ENCODE measurements at places on chromosomes 2 and 18.
A peak's percentile ranks its signal among the peaks of the same experiment; 100 is the strongest.

- DNase-seq: no peak
Observed at GRCh38 chr2:144374163-144374661, 145.7 kb downstream of the ZEB2 start.

- DNase-seq: no peak
Observed at GRCh38 chr2:109326306-109326705, 197.3 kb downstream of the SH3RF3 start.

DNA sequence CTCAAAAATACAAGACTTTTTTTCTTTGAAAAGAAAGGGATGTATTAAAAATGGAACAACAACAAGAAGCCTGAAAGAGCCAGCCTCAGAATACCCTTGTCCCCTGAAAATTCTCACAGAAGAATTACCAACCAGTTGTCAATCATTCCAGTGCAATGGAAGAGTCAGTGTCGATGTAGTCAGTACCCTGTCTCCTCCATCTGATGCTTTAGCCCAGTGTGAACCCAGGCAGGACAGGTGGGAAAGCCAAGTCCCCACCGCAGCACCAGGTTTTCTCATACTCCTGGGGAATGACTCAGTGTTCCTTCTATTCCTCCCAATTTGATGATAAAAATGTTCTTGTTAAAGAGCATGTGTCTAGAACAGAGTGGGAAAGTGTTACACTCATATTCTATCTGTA, 332.0 kb upstream of the CHAC2 start:
- DNase-seq: no peak

GRCh38 chr2:107785756-107786155, 40.9 kb upstream of the RGPD4 start:
- DNase-seq: no peak

GRCh38 chr2:2879071-2879470, 498.5 kb downstream of the EIPR1 start:
- DNase-seq: peak; percentile 50

- DNase-seq: no peak
Observed at GRCh38 chr18:28802546-28802945, 625.6 kb upstream of the CDH2 start.

- peak; percentile 69 for DNase-seq
Observed at GRCh38 chr2:239928391-239929350, 96.5 kb downstream of the NDUFA10 start.

GRCh38 chr2:11456251-11456650, 9.7 kb downstream of the E2F6 start:
- DNase-seq: no peak

- no peak for DNase-seq
Observed at GRCh38 chr2:187051350-187051749, 202.4 kb upstream of the ZSWIM2 start.

- DNase-seq: no peak
Observed at GRCh38 chr2:189679226-189679625, 4.8 kb downstream of the ANKAR start.

- DNase-seq: no peak
Observed at GRCh38 chr2:200670313-200670712, 84.5 kb downstream of the AOX1 start.

DNA sequence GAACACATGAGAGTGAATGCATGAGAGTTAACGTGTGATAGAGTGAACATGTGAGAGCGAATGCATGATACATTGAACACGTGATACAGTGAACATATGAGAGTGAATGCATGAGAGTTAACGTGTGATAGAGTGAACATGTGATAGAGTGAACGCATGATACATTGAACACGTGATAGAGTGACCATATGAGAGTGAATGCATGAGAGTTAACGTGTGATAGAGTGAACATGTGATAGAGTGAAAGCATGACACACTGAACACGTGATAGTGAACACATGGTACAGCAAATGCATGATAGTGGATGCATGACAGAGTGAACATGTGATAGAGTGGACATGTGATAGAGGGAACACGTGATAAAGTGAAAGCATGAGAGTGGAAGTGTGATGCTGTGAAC, 517.9 kb downstream of the EIPR1 start:
- DNase-seq: no peak

DNA sequence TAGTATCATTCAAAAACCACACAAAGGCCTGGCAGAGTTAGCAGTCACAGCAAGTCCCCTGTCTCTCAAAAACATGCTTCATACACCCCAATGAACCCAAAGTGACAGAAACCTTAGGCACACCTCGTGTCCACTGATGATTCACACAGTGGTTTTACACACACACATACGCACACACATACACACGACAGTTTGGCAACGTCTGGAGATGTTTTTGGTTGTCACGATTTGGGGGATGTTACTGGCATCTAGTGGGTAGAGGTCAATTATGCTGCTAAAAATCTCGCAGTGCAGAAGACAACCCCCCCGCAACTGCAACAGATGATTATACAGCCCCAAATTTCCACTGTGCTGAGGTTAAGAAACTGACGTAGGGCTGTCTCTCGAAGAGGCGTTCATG, 72.9 kb upstream of the PARD3B start:
- DNase-seq: no peak

DNA sequence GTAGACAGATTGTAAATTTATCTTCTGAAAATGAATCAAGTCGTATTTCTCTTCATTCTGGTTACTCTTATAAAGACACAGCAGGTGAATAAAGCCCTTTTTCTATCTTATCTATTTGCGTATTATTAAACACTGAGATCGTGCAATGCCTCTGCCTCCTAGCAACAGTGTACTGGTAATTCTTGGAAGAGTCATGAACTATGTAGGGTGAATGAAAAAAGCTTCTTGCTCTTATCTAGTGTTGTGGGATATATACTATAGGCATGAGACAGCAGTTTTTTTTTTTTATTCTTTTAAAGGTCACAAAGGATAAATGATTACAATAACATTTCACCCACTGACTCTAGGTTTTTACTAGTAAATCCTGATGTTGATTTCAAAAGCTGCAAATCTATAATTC, 324.2 kb downstream of the PDE11A start:
- no peak for DNase-seq

GRCh38 chr2:54047091-54047490, 68.3 kb upstream of the ACYP2 start:
- no peak for DNase-seq

GRCh38 chr2:163563336-163563735, 172.5 kb downstream of the FIGN start:
- DNase-seq: no peak

- DNase-seq: no peak
Observed at GRCh38 chr2:147331790-147332419, 512.9 kb upstream of the ACVR2A start.

DNA sequence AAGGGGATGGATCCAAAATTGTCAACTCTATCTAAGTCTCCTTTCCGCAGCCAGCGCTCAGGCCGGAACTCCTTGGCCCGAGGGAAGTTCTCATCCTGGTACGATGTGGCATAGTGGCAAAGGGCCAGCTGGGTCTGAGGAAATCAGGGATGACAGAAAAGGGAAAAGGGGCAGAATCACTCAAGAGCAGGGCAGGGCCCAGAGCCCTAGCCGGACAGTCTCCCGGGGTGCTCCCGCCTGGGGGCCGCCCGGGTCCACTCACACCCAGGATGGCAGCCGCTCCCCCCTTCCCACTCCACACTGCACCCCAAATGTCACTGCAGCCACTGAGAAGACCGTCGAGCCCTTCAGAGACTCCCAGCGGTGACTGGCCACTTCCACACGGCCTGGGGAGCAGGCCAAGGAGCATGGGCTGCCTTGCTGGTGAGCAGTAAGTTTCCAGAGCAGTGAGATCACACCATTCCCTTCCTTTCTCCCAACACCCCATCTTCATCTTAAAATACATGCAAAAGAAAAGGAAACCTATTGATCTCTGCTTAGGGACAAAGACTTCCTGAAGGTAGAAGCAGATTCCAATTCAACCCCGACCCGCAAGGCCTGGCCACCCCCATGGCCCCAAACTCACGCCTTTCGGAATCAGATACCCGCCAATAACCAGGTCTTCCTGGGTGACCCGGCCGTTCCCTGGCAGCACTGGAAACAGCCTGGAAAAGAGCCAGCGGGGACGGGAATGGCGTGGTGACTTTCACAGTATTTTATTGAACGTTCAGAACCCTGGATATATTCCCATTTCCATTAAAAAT, 26.7 kb downstream of the CYP27C1 start:
- DNase-seq: no peak

GRCh38 chr2:48092846-48093803, 186.8 kb upstream of the FBXO11 start:
- DNase-seq: no peak

GRCh38 chr18:2911533-2911932, 64.7 kb downstream of the EMILIN2 start:
- DNase-seq: peak; percentile 60

DNA sequence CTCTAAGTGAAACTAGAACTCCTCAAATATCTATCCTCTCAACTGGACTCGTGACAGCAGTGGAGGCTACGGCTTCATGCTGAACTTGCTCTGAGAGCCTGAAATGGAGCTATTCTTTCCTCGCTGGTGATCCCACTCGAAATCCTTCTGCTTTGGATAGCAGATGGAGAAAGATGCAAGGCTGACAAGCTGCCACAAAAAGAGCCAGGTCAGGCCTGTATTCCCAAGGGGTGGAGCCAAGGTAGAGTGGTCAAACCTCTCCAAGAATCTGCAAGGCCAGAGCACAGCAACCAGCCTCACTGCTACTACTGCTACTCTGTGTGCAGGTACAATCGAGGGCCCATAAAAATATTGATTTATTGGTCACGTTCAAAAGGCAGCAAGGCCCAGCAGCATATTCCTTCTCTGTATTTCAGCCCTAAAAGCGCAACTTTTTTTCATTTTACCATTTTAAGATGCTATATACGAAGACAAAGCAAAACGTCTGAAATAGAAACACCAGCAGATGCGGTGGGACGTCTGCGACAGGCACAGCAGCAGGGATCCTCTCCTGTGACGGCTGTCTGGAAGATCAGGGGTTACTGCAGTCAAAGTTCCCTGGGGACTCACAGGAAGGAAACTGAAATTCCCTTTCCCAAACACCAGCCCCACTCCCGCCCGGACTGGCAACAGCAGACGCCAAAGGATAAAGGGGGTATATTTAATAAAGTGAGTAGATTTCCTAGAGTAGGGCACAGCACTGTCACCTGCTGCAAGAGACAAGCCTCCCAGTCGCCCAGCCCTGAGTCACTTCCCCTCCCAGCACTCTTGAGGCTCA, 2.4 kb downstream of the SPRED2 start:
- no peak for DNase-seq

DNA sequence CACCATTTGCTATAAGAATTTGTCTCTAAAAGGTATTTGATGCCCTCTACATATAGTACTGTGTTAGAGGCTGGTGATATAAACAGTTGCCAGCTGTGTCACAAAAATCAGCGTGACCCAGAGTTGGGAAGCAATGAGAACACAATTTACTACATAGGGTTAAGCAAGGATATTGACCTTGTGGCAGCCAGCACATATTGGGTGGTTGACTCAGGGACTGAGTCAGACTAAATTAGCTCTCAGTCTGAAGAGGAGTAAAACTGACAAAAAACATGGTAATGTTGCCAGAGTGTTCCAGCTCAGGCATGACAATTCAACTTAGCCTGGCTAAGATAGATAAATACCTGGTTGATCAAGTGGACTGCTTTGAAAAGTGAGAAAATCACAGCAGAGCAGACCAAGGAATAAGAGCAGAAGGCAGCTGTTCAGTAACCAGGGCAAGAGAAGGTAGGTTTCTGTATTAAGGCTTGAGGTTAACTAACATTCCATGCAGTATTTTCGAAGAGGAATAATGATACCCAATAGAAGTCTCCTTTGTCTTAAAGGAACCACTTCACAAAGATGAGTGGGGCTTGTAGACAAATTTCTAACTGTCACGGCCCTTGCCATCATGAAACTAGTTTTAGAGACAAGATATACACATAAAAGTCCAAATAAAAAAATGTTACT, 108.2 kb upstream of the ERBB4 start:
- no peak for DNase-seq

DNA sequence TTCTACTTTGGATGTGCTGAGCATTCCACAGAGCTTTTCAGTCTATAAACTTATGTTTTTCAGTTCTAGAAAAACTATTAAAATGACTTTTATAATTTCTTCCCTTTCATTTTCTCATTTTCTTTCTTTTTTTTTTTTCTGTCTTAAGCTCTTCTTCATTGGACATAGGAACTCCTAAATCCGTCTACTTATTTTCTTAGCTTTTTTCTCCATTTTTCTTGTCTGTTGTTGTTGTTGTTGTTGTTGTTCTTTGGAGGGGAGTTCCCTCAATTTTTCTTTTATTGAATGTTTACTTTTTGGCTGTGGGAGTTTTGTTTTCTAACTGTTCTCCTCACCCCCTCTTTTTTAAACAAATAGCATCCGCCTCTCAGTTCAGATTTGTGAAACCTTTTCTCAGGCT, 7.9 kb downstream of the SOCS6 start:
- no peak for DNase-seq

DNA sequence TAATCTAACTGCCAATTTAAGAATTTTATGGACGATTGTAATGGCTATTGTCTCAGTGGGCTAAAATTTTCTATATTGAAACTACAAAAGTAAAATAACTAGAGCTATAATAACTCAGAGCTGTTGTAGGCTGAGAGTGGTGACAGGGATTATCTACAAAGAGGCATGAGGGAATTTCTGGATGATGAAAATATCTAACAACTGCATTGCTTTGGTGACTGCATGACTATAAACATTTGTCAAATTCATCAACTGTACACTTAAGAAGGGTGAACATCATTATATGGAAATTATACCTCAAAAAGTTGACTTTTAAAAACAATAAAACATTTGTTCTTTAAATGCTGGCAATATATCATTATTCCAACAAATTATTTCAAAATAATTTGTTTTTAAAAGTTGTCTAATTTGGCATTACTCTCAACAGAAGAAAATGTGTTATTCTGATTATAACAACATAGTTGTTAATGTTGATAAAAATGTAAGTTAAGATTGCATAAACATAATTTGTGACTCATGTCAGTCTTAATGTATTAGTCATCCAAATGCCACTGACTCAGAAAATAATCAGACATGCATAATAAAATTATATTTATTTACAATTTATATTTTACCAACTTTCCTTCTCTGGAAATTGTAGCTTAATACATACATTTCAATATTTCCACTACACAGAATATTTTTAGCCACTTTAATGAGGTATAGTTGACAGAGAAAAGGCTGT, 865.1 kb upstream of the VRK2 start:
- no peak for DNase-seq

DNA sequence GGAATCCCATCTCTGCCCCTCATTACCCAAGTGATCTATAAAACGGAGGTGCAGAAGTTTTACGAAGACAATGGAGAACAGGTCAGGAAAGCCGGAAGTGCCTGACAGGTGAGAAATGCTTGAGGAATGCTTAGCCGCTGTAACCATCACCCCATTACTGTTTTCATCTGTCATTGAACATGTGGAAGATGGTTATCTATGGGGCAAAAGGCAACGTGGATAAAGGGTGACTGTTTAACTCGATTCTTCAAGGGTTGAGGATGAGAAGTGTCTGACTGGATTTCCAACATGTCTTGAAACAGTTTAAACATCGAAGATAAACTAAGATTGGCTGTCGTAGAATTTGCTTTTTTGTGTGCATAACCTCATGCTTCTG, 17.3 kb downstream of the HK2 start:
- DNase-seq: no peak

- no peak for DNase-seq
Observed at GRCh38 chr2:11337909-11338308, 6.5 kb downstream of the ROCK2 start.

GRCh38 chr2:48560546-48561209, 30.7 kb downstream of the STON1 start:
- no peak for DNase-seq

Data from coronary artery (tissue), 2 donors.